Fibroblast of lung (primary cell): ENCODE measurements at places on chromosomes 16 and 17.
A peak's percentile ranks its signal among the peaks of the same experiment; 100 is the strongest.

GRCh38 chr16:25064937-25065336 is 46.6 kb upstream of the LCMT1 start:
- no peaks in the 10 kb centered on the region for H3K27me3 ChIP-seq
- H3K4me3 ChIP-seq = no peak overlapping the region
- H3K4me1 ChIP-seq = no peaks in the 10 kb centered on the region
- H3K27ac ChIP-seq = no peak overlapping the region
- DNase-seq = peak; percentile 6

DNA sequence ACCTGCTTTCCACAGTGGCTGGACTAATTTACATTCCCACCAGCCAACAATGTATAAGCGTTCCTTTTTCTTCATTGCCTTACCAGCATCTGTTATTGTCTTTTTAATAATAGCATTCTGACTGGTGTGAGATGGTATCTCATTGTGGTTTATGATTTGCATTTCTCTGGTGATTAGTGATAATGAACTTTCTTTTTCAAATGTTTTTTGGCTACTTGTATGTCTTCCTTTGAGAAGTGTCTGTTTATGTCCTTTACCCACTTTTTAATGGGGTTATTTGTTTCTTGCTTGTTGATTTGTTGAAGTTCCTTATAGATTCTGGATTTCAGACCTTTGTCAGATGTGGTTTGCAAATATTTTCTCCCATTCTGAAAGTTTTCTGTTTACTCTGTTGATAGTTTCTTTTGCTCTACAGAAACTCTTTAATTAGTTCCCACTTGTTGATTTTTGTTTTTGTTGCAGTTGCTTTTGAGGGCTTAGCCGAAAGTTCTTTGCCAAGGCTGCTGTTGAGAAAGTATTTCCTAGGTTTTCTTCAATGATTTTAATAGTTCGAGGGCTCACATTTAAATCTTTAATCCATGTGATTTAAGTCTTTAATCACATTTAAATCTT is 26.8 kb downstream of the ITGAM start:
- H3K36me3 ChIP-seq = no peaks in the 10 kb centered on the region
- H3K4me1 ChIP-seq = no peaks in the 10 kb centered on the region
- no peak for DNase-seq
- no peaks in the 10 kb centered on the region for H3K27me3 ChIP-seq
- H3K4me3 ChIP-seq = no peak overlapping the region
- H3K27ac ChIP-seq = no peak overlapping the region

DNA sequence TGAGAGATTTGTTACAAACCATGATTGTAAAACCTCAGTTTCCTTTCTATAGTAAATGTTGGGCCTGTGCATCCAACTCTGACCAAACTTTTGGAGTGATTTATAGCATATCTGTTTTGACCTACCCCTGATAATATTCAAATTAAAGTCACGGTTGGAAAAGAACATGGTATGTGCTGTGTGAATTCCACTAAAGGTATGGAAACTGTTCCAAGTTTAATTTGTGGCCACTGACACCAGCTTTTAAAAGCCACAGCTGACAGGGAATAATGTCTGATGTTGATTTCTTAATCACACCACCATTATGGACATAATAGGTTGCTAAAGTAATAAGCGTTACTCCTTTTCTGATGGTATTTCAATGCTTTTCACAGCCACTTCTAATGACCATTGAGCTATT is 1215.9 kb downstream of the CDH8 start:
- H3K4me3 ChIP-seq = no peak overlapping the region
- H3K4me1 ChIP-seq = no peaks in the 10 kb centered on the region
- no peak overlapping the region for H3K27ac ChIP-seq
- H3K27me3 ChIP-seq = no peaks in the 10 kb centered on the region
- DNase-seq = no peak

DNA sequence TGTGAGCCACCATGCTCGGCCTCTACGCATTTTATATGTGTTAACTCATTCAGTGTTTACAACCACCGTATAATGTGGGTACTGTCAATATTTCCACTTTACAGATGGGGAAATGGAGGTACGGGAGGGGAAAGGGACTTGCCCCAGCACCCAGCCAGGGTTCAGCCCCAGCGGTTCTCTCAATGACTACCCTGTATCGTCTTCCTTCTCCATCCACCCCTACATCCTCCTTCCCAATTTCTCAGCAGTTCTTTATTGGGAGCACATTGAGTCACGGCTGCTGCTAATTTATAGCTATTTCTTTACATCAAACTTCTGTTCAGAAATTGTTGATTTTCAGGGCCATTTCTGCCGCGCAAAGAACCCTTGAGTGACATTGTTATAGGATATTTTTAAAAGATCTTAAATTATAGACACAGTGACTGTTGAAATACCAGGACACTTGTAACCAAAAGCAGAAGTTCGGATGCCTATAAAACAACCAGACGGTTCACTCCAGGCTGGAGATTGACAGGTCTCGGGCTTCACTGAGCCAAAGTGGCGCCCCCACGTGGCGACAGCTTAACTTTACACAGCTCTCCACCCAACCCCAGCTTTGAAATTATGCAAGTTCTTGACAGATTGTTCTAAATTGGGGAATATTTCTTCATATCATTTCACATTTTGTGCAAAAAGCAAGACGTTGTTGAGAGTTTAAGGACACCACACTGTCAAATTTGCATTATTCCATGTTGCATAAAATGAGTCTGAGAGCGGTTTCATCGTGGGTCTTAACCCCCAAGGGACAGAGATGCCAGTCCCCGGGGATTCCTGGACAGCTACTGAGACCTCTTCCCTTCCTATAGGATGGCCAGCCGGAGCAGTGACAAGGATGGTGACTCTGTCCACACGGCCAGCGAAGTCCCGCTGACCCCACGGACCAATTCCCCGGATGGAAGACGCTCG is 11.8 kb downstream of the SYT17 start:
- H3K4me1 ChIP-seq = no peaks in the 10 kb centered on the region
- H3K4me3 ChIP-seq = no peak overlapping the region
- H3K36me3 ChIP-seq = no peaks in the 10 kb centered on the region
- DNase-seq = peak; percentile 12
- no peaks in the 10 kb centered on the region for H3K27me3 ChIP-seq

DNA sequence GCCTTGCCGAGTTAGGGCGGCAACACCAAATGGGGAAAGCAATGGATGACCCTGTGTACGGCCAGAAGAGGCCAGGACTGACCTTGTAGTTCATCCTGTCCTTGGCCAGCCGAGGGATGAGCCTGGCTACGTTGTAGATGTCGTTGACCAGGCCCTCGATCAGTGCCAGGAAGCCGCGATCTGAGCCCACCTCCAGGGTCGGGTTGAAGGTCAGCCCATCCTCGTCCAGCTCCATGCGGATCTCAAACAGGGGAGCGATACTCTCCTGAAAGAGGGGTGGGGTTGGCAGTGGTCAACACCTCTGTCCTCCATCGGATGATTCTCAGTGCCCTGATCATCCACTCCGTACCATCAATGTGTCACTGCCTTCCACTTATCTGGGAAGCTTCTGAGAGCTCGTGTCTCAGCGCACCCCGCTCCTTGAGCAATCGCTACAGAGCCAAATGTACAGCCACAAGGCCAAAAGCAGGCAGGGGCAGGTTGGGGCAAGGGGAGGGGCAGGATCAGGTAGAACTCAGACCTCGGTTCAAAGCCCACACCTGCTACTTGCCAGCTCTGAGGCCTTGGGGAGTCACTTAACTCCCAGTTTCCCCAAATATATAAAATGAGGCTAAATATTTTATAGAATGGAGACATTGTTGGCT is 39.9 kb downstream of the DNAH17 start:
- no peaks in the 10 kb centered on the region for H3K36me3 ChIP-seq
- no peak overlapping the region for H3K27ac ChIP-seq
- H3K27me3 ChIP-seq = peaks cover 11% of the 10 kb centered on the region
- H3K4me1 ChIP-seq = no peaks in the 10 kb centered on the region
- H3K4me3 ChIP-seq = no peak overlapping the region
- DNase-seq = no peak

- H3K27me3 ChIP-seq = no peaks in the 10 kb centered on the region
- no peak for DNase-seq
- H3K27ac ChIP-seq = no peak overlapping the region
- no peak overlapping the region for H3K4me3 ChIP-seq
- no peaks in the 10 kb centered on the region for H3K36me3 ChIP-seq
These were observed 79.6 kb downstream of the PGS1 start for GRCh38 chr17:78458091-78458490.

DNA sequence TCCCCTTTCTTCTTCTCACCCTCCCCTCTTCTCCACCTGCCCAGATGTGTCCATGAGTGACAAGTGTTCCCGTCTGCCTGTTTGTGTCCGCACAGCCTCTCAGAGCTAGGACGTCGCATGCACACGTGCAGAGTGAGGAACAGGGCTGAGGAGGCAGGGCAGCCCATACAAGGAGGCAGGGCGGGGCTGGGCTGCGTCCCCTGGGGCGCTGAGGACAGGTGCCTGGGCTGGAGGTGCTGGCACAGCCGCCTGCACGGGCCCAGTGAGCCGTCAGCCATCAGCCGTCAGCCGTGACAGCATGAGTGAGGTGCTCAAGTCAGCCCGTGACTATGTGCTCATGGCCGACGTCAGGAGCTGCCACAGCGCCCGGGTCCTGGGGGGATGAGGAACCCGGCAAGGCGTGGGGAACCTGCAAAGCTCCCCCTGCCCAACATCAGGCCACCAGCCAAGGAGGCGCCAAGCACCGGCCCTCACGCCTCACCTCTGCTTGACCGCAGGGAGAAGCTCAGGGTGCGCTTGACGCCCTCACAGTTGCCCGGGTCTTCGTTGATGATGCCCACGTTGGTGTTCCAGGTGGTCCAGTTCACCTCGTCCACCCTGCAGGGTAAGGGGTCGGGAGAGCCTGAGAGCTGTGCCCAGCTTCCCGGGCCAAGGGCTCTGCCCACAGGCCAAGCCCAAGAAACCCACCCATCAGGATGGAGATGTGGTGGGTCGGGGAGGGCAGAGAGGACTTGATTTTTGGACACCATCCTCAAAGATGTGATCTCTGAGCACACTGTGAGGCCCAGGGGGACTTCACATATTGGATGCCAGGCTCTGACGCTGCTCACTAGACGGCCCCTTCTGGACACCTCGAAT is 13.7 kb upstream of the TRPV3 start:
- DNase-seq = no peak
- no peaks in the 10 kb centered on the region for H3K36me3 ChIP-seq
- H3K4me1 ChIP-seq = no peaks in the 10 kb centered on the region
- H3K27me3 ChIP-seq = no peaks in the 10 kb centered on the region
- H3K4me3 ChIP-seq = no peak overlapping the region

DNA sequence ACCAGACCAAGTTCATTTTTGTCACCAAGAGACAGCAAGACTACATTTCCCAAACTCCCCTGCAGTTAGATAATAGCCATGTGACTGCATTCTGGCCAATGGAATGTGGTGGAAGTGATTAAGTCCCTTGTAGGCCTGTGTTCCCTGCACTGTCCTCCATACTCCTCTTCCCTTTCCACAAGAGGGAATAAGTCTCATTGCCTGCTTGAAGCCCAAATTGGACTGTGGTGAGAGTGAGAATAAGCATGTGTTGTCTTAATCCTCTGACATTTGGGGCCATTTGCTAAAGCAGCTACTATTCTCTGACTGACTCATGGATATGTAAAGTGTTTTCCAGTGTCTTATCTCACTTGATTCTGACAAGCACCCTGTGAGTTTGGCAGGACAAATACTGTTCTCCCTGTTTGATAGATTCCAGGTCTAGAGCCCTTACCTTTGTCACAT is 20.7 kb downstream of the PIK3R6 start:
- H3K27me3 ChIP-seq = no peaks in the 10 kb centered on the region
- H3K4me1 ChIP-seq = no peaks in the 10 kb centered on the region
- no peak overlapping the region for H3K4me3 ChIP-seq
- H3K27ac ChIP-seq = no peak overlapping the region

DNA sequence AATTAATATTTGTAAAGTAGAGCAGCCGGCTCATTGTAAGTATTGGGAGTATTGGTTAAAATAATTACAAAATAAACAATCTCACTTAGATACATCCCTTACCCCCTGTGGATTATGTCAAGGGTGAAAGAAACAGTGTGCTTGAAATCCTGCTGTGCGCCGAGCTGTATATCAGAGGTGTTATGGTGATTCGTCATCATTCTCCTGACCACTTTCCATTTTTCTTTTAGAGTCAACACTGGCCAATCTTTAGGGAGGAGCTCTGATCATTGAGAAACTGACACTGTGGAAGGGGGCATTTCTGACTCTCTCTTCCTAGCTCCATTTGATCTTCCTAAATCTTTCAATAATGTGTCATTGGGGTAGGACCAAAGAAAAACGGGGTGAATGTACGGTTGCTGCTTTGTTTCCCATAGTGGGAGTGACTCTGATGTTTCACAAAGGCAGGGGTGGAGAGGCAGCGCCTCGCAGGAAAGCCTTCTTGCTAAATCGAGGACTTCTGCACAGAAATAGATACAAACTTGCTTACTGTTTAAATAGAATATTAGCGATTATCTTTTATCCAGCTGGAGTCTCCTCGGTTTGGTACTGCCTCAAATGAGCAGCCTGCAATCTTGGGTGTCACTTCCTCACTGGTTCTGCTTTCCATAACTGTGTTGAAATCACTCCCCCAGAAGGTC is 123.4 kb downstream of the PRKCB start:
- H3K36me3 ChIP-seq = no peaks in the 10 kb centered on the region
- H3K27me3 ChIP-seq = no peaks in the 10 kb centered on the region
- H3K4me3 ChIP-seq = no peak overlapping the region
- no peak for DNase-seq
- no peaks in the 10 kb centered on the region for H3K4me1 ChIP-seq
- H3K27ac ChIP-seq = no peak overlapping the region

- H3K27me3 ChIP-seq = no peaks in the 10 kb centered on the region
- no peak overlapping the region for H3K27ac ChIP-seq
- no peak for DNase-seq
- H3K4me3 ChIP-seq = no peak overlapping the region
- no peaks in the 10 kb centered on the region for H3K36me3 ChIP-seq
These were observed 11.4 kb downstream of the MYLK3 start for GRCh38 chr16:46736695-46737094.

DNA sequence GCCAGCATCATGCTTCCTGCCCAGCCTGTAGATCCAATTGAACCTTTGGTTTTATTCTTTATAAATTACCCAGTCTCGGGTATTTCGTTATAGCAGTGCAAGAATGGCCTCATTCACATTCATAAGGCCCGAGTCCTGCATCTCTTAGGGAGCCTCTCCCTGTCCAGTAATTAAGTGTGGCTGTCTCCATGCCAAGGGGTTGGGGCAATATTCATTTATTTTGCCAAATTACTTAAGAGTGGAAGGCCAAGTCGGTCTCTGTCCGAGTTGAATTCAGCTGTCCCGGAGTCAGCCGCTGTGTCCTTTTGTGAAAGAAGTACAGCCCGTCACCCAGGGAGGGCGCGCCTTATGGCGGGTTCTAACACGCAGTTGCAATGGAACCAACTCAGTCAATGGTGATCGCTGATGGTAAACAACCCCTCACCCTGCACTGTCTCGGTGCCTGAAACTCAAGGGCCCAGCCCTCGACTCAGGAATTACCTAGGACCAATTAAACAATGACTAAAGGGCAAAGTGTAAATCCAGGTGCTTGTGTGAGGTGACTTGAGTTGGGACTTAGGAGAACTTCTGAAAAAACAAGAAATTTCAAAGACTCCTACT is 22.2 kb downstream of the KIAA0513 start:
- H3K27ac ChIP-seq = no peak overlapping the region
- H3K4me1 ChIP-seq = peaks cover 2% of the 10 kb centered on the region
- no peaks in the 10 kb centered on the region for H3K36me3 ChIP-seq
- DNase-seq = no peak

GRCh38 chr17:66301367-66301863 is 998 bp upstream of the PRKCA start:
- no peaks in the 10 kb centered on the region for H3K27me3 ChIP-seq
- peak overlapping the region; percentile 63 for H3K27ac ChIP-seq
- no peaks in the 10 kb centered on the region for H3K36me3 ChIP-seq
- peak overlapping the region; percentile 89 for H3K4me3 ChIP-seq
- H3K4me1 ChIP-seq = no peaks in the 10 kb centered on the region

GRCh38 chr16:80652441-80652840 is 111.6 kb downstream of the DYNLRB2 start:
- no peak overlapping the region for H3K27ac ChIP-seq
- H3K27me3 ChIP-seq = no peaks in the 10 kb centered on the region
- H3K4me3 ChIP-seq = no peak overlapping the region
- H3K36me3 ChIP-seq = no peaks in the 10 kb centered on the region
